Aorta (tissue), 5 donors: ENCODE measurements at places on chromosomes 1 and 21. TPM values are rescaled to one million over a fixed set of nuclear protein-coding genes. Genes with fewer than 3 reads are reported as not detected.

- H3K36me3 ChIP-seq, result no peaks in the 10 kb centered on the region
- no peak for DNase-seq
- H3K4me1 ChIP-seq, result no peaks in the 10 kb centered on the region
- no peak overlapping the region for H3K27ac ChIP-seq
- no peaks in the 10 kb centered on the region for H3K27me3 ChIP-seq
- no peak overlapping the region for H3K4me3 ChIP-seq
Observed at GRCh38 chr1:94230920-94231319, 6.5 kb downstream of the ARHGAP29 start.

The GPR153 gene
- polyA plus RNA-seq, result 4.4 TPM

DNA sequence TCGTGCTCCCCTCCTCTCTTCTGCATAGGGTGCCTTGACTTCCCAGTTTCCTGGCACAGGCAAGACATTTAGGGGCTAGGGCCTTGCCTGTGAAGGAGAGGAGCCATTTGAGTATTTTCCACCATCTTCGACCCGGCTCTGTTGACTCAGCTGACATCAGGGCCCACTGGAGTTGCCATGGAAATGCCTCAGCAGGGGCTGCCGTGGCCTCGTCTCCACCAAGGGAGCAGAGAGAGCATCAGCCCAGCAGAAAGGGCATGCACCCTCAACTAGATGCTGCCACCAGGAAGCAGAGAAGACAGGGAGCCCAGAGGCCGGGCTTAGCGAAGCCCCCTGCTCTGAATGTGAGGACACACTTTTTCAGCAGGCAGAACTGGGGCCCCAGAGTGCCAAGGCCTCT is 101.9 kb upstream of the ACTL8 start:
- H3K36me3 ChIP-seq, result peaks cover 25% of the 10 kb centered on the region
- DNase-seq, result no peak
- no peaks in the 10 kb centered on the region for H3K27me3 ChIP-seq
- H3K4me1 ChIP-seq, result peaks cover 2% of the 10 kb centered on the region
- no peak overlapping the region for H3K27ac ChIP-seq

GRCh38 chr1:41500781-41501518 is 16.5 kb upstream of the EDN2 start:
- H3K27me3 ChIP-seq, result no peaks in the 10 kb centered on the region
- H3K36me3 ChIP-seq, result no peaks in the 10 kb centered on the region
- no peak for DNase-seq
- no peaks in the 10 kb centered on the region for H3K4me1 ChIP-seq
- H3K4me3 ChIP-seq, result no peak overlapping the region

GRCh38 chr21:31203431-31204054 is 140.5 kb downstream of the TIAM1 start:
- no peak overlapping the region for H3K4me3 ChIP-seq
- no peak for DNase-seq
- no peaks in the 10 kb centered on the region for H3K27me3 ChIP-seq
- H3K27ac ChIP-seq, result no peak overlapping the region

- H3K27ac ChIP-seq, result no peak overlapping the region
- H3K36me3 ChIP-seq, result no peaks in the 10 kb centered on the region
- no peak overlapping the region for H3K4me3 ChIP-seq
- H3K27me3 ChIP-seq, result no peaks in the 10 kb centered on the region
Observed at GRCh38 chr1:178237121-178237520, 143.2 kb downstream of the RASAL2 start.
